ENCODE measurements at places on chromosomes 11 and 22.

DNA sequence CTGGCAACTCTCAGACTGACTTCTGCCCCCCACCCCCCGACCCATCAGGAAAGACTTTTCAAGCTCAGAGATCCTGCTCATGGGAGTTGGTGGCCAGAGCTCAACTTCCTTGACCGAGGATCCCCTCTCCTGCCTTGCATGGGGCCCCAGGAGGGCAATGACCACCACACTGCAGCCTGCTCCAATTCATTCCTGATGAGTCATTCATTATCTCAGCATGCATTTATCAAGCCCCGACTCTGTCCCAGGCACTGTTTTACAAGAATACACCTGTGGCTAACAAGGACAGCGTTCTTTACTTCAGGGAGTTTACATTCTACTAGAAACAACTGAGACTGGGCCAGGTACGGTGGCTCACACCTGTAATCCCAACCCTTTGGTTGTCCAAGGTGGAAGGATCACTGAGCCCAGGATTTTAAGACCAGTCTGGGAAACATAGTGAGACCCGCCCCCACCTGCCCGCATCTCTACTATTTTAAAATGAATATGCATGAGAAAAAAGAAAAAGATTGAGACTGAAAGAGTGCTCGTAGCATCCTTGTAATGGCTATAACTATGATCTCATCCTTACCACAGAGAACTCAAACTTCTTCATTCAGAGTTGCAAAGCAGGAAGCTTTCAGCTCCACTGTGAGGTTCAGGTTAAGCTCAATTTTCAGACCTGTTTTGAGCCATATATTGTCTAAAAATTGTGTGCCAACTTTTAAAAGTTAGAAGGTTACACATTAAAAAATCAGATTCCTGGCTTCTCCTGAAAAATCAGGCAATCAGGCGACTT is 60.4 kb downstream of the FEZ1 start:
- DNase-seq = no peak

DNA sequence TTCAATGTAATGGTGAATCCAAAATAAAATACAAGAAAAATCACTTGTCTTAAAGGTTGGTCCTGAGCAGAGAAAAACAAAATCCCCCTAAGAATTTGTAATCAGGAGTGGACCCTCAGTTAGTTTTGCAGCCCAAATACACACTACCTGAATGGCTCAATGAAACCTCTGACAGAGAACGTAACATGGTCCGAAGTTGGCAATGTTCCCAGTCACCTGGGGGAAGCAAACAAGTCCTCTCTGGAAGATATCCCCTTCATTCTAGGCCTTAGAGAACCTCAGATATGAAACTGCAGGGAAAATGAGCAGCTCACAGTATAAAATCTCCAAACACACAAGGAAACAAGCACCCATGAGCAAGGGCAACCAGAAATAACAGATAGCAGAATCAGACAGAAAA is 58.2 kb downstream of the MORC2 start:
- DNase-seq = no peak

GRCh38 chr11:46369458-46370152 is 11.9 kb upstream of the MDK start:
- DNase-seq = peak; percentile 50

GRCh38 chr22:48894804-48895250 is 932.8 kb downstream of the BRD1 start:
- DNase-seq = no peak

DNA sequence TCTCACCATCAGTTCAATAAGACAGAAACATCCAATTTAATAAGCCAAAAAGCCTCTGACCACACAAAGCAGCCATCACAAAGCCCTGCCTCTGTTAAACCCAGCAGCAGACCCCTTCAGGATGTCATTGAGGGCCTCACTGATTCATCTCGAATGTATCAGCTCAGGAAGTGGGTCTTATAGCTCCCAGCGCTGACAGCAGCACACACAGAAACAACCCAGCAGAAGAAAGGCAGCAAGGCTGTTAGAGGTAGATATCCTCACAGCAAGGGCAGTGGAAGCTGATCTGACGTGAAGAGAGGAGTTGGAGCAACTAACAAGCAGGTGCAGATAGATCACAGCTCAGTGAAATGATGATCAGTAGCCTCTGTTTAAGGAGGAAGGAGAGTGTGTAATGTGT is 86.2 kb upstream of the NCAM1 start:
- no peak for DNase-seq

DNA sequence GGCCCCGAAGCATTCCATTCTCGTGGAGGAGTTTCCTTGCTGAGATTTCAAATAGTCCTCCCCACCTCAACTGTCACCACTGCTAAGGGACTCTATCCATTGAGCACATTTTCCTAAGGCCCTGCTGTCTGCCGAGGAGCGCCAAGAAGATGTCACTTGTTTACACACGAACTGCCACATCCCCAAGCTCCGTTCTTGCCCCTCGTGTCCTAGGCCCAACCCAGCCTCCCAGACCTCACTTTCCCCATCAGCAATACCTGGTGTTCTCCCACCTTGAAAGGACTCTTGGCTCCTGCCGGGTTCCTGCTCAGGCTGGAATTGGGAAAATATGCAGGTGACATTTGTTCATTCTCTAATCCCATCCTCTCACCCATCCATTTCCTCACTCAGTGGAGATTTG is 4.0 kb upstream of the MYO7A start:
- DNase-seq = no peak

DNA sequence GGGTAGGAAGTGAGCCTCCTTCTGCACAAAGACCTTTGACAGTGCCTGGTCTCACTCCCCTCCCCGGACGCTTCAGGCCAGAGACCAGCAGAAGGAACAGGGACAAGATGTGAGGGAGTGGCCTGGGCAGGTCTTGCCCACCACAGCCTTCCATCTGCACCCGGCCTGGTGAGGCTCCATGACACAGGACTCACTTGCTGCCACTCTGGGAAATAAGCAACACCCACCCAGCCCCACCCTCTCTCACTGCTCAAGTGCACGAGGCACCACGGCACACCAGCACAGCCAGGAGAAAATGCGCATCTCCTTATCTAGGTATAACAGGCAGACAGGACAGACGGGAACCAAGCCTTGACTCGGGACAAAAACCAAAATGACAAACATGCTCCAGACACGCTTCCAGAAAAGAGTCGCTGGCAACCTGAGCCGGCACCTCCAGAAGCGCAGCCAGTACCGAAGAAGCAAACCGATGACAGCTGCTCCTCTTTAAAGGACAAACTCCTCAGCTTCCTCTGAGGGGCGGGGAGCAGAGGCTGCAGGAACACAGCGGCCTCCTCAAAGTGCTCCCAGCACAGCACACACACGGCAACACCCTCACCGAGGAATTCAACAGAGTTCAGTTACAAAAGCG is 41.7 kb downstream of the BRD1 start:
- no peak for DNase-seq

DNA sequence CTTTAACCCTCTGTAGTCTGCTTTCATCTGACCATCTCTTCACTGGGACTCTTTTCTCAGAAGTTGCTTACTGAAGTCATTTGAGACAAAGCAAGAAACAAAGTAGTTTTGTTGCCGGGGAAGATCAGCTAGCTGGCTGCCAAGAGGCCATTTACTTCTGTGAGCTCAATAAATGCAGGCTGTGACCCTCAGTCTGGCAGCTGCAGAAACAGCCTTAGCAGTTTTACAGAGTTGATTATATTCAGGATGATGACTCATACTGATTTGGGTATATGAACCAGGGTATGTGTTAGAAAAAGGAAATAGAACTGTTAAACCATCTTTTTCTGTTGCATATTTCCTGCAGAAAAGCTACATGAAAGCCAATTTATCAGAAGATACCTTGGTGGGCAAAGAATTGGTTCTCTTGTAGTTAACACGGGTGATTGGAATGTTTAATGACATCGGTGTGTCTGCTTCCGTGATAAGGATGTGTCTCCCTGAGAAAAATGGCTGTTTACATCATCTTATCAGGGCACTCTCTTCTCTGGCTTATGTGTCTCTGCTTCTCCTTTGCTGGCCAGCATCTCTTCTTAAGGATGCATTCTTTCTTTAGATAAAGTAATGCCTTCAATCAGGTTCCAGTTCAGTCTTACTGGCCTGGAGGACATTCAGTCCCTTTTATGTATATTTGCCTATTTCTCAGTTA is 18.5 kb downstream of the FIBIN start:
- no peak for DNase-seq

- no peak for DNase-seq
Observed at GRCh38 chr22:44160421-44160820, 20.3 kb upstream of the PARVG start.

- DNase-seq = no peak
Observed at GRCh38 chr22:24695060-24695459, 79.5 kb downstream of the PIWIL3 start.

GRCh38 chr22:26707090-26707489 is 49.7 kb downstream of the MIAT start:
- no peak for DNase-seq

DNA sequence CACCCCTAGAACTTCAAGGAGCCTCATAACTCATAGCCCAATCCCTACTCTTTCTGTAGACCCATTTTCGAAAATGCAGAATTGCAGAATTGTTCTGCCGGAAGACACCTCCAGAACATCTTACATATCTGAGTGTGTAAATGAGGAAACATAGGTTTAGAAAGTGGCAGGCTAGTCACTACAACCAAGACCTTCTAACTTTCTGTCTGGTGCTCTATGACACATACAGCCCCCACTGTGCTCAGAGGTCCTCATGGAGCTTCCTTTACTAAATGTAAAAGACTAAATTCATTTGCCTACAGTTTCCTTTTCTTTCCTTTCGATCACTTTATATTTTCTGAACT is 132.1 kb upstream of the DDI1 start:
- no peak for DNase-seq

- DNase-seq = no peak
Observed at GRCh38 chr22:36700711-36701670, 2.6 kb downstream of the CACNG2 start.

DNA sequence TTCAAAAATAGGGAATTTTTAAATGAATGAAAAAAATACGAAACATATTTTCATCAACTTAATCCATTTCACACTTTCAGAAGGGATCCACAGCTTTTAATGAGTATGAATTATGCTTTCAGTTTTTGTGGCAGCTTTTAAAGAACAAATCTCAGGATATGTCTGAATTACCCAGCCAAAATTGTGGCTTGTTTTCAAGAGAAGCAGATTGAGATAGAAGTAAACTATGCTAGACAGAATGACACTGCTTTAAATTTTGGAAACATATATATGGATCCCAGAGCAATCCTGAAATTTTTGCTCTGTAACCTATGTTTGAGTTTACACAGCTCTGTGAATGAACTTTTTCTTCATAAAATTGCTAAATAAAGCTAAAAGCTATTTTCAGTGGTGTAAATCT is 2.4 kb upstream of the HINFP start:
- no peak for DNase-seq

DNA sequence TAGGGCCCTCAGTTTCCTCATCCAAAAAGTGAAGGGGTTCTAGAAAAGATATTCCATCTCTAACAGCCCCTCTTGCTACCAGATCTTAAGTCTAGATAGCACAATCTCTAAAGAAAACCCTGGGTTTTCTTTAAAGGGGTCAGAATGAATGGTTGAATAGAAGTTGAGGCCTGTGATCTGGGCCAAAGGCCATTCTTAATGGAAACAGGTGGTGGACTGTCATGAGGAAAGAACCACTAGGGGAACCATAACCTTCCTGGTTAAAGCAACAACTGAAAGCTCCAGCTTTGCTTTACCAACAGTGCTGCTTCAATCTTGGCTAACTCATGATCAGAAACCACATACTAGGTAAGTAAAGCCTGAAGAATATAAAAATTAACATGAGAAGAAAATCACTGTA is 1.8 kb downstream of the CELF1 start:
- no peak for DNase-seq

DNA sequence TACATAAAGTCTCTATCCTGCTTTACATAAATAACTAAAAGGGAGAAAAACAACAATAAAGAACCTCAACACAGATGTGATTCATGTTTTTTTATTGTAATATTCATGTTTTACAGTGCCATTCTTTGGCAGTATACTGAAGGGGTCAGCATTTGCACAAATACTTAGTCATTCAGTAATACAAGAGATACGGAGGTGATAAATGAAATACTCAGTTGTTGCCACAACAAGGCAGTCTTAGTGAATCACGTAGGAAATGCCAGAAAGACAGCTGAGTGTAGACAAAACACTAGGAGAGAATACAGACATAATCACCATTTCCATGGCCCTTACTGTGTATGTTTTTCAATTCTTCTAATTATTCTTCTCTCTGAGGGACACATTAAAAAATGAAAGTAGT is 910.4 kb downstream of the METTL15 start:
- DNase-seq = no peak

GRCh38 chr11:21456186-21456585 is 736.7 kb upstream of the ANO5 start:
- DNase-seq = no peak

DNA sequence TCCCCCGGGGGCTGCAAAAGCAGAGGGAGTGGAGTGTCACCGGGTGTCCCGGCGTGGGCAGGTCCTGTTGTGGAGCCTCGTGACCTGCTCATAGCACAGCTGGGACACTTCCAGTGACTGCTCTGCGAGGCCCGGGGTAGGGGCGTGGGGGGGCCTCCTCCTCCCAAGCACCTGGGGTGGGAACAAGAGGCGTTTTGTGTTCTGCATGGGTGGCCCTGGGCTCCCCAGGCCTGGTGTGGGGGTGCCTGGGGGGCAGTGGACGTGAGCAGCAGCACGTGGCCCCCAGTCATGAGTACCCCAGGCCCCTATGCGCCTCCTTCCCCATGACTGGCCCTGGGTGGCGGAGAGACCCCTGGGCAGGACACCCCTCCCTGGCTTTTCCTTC is 104.7 kb downstream of the KCNQ1 start:
- no peak for DNase-seq

- no peak for DNase-seq
Observed at GRCh38 chr11:73126804-73127480, 15.2 kb downstream of the FCHSD2 start.

DNA sequence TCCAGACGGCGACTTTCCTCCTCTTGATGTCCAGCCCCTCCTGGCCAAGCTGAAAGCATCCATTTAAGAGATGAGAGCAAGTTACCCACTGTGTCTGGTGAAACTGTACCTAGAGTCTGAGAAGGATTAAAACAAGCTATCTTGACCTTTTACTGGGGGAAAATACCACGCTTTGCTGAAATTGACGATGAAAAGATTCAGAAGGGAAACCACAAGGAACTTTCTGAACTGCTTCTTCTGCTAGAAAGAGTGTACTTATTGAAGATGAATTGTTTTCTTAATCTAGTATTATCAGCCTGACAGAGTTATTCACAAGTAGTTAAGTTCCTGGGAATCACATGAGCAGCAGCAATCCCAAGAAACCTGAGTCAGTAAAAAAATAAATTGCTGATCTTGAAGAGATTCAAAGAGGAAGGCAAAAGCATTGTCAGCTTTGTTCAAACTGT is 13.1 kb upstream of the MS4A6A start:
- no peak for DNase-seq

GRCh38 chr11:87356428-87356827 is 318.7 kb downstream of the TMEM135 start:
- no peak for DNase-seq
